ENCODE measurements at places on chromosomes 3 and 15.
A peak's percentile ranks its signal among the peaks of the same experiment; 100 is the strongest.

DNA sequence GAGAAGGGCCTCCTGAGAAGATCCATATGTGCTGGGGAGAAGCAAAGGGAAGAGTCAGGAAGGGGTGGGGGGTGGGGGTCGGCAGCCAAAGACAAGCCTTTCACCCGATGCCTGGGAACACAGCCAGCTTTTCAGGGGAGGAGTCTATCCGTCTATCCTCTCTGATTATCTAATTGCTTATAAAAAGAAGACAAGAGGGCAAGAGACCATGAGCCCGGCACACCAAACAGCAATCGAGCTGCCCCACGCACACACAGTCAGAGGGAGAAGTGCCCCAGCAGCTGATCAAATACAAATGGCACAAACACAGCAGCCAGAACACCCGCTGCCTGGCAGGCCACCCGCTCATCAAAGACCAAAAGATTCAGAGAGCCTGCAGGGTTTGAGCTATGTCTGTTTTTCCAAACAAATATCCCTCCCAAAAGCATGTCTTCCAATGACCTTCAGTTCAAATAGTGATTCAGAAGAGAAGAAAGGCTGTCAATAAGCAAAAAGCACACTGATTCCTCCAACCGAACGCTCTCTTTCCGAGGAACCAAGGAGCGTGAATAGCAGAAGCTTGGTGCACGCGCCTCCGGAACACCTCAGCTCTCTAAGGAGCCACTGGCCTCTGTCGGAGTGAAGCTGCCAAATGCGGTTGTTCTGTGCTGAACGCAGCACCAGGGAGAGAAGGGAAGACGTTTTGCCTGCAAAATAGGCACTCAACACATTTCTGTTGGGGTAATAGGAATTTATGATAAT lies 419.2 kb downstream of the OCA2 start:
- DNase-seq, result no peak

GRCh38 chr3:58334013-58334321 lies 1.3 kb downstream of the PXK start:
- no peak for DNase-seq

DNA sequence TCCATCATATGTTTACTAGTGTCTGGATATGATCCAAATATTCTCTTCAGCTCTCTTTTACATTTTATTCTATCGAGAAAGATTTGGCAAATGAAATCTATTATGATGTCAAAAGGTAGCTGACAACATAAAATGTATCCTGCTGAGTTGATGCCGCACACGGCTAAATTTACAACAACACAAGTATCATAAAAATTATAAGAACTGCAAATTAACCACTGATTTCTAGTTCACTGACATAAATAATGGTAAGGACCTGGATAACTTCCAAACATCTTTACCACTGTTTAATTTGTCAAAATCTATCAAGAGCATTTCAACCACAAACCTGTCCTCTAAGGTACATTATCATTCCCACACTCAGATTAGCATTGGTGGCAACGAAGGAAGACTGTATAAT lies 244.5 kb downstream of the FOXP1 start:
- DNase-seq, result no peak

DNA sequence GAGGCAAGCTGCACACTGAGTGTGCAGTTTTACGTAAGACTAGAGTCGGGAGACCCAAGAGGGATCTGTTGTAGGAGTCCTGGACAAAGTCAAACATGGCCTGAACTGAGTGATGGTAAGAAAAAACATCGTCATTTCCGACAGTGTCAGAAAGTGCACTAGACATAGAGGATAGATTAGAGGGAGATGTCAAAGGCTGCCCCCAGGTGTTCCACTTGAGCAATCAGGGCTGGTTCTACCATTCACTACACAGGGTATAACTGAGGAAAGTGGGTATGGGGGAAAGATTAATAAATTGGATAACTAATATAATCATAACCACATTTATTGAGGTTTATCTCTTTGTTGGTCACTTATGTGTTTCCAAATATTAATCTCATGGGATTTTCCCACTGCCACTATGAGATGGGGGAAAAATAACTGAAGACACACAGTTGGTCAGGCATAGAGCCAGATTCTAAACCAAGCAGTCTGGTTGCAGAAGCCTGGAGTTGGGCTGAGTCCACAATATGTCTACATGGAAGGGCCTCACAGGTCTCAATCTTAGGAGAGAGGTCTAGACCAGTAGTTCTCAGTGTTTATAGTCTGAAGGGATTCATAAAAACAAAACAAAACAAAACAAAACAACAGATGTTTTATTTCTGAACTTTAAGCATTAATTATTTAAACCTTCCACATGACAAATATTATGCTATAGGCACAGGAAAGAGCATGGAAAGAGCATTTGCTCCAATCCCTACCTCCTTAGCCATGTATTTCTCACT lies 766.5 kb downstream of the NTRK3 start:
- DNase-seq, result no peak

GRCh38 chr15:96720656-96721055 lies 390.2 kb downstream of the NR2F2 start:
- no peak for DNase-seq

DNA sequence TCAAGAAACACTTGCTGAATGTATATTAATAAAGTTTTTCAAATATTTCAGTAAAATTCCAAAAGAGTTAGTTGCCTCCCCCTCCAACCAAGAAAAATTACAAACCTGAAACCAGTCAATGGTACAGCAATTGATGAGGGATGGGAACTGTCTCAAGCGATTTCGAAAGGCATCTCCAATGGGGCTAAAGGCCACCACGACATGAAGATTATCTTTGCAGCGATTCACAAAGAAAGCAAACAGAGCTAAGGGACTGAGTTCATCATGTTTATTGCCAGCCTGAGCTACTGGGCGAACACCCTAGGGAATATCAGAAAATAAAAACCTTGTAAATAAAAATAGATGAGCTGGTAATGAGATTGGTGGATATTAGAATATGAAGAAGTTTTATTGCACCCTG lies 99.3 kb upstream of the ASB14 start:
- DNase-seq, result no peak

DNA sequence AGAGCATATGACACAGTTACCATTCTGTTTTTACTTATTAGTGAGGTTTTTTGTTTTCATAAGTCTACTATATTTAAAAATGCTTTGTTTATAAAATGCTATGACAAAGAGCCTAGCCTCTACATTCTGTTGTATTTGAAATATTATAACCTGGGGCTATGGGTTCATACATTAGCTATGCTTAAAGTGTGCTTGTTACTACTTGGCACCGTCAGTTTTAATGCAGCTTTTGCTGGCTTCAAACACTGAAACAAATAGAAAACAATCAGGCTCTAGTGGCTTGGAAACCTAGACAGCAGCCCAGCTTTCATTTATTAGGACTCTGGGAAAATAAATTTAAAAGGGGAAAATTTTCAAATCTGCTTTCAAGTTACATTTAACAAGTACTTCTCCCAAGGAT lies 635.9 kb downstream of the CADM2 start:
- no peak for DNase-seq

GRCh38 chr3:17045705-17046104 lies 160.9 kb downstream of the PLCL2 start:
- no peak for DNase-seq

DNA sequence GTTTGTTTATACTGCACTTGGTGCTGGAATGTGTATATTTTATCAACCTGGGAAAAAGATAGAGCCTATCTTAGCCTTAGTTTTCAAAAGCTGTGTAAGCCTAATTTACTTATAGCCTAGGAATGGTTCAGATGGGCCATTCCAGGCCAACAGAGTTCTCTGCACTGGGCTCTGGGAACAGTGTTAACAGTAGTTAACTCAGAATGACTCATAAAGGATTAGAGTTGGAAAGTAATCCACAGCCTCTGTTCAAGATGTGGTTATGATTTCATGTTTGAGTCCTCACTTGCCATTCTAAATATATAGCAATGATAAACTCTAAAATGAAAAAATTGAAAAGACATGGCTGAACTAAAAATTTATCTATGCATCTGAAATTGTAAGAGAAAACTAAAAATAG lies 22.6 kb upstream of the PEX5L start:
- no peak for DNase-seq

- DNase-seq, result no peak
These were observed 36.2 kb downstream of the KBTBD12 start for GRCh38 chr3:127951276-127951675.

- DNase-seq, result no peak
These were observed 540.6 kb downstream of the NLGN1 start for GRCh38 chr3:173938159-173938558.

- DNase-seq, result no peak
These were observed 43.1 kb upstream of the TOPAZ1 start for GRCh38 chr3:44198284-44199269.

DNA sequence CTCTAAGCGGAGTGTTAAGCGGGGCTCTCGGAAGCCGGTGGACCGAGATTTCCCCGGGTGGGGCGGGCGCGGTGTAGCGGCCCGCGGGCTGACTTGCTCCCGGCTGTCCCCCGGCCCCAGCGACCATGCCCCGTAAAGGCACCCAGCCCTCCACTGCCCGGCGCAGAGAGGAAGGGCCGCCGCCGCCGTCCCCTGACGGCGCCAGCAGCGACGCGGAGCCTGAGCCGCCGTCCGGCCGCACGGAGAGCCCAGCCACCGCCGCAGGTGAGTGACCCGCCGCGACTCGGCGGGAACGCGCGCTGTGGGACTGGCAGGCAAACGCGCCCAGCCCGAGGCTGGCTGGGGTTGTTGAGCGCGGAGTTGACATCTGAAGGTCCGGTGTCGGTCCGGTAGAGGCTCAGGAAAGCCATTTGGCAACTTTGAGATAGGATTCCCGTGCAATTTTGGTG lies 1.3 kb downstream of the SMC4 start:
- no peak for DNase-seq

DNA sequence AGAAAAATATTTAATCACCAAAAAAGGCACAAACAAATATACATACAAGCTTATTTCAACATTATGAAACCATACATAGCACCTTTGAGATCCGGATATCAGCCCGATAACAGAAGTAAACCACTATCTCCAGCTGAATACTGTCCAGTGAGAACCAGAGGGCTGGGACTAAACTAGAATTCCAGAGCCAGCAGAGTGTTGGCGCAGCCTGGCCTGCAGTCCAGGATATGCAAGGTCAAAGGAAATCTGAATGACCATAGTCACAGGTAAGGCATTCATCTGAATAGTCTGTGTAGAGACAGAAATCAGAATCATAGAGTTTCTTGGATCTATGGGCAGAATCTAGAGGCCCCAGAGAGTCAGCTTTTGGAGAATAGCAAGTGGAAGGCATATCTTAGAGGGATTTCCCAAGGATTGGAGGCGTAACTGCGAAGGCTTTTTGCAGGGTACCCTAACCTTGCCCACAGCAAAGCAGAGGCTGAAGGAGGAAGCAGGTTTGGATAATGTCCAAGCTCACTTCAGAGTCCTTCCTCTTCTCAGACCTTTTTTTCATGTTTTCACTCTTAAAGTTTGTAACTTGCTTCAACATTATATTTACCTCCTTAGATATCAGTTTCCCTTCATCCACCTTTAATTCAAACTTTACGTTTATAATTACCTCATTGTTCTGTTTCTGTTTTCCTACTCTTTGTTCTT lies 32.5 kb upstream of the TP63 start:
- no peak for DNase-seq

- peak; percentile 68 for DNase-seq
These were observed 103.7 kb downstream of the AQP9 start for GRCh38 chr15:58241872-58242271.

GRCh38 chr3:127482216-127483004 lies 108.1 kb downstream of the TPRA1 start:
- DNase-seq, result no peak

- DNase-seq, result no peak
These were observed 88.4 kb downstream of the FRMD4B start for GRCh38 chr3:69297501-69297900.

GRCh38 chr3:57556459-57557084 lies 498 bp downstream of the PDE12 start:
- no peak for DNase-seq

DNA sequence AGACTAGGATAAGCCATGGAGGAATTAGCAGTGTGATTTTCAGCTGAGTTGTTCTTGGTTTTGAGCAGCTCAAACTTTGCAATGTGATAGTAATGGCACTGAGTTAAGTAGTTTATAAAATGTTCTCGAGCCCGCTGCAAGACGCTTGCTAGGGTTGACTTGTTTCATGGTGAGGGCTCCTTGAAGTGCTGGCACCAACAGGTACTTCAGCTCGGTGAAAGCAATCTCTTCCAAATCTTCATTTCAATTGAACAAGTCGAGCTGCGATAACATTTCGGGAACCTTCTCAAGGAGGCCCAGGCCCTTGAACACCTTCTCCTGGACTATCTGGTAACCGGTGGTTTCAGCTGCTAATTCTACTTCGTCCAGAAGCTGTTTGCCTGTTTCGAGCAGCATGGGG lies 50.8 kb upstream of the DYNC1LI1 start:
- no peak for DNase-seq

Data from NCI-H524 treated with DMSO at 0.1 percent for 48 hours (cell line).